Activated CD8-positive, alpha-beta T cell treated with anti-CD3 and anti-CD28 coated beads for 36 hours (primary cell): ENCODE measurements at places on chromosomes 4 and X.

DNA sequence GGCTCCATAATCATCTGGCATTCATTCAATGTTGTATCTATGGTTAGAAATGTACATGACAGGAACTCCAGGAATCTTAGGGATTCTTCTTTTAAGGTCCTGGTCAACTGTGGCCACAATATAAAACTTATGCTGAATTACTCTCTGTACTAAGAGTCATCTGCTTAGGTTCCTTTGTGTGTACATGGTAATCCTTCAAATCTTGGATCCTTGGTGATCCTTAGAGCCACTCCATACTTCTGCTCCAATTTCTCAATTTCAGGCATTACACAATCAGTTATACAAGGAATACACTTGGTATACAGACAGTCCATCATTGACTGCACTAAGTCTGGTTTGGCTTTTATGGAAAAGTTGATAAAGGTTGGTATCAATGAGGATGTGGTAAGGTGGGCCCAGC is 5.8 kb downstream of the SRD5A3 start:
- no peak for DNase-seq

- DNase-seq: no peak
Observed at GRCh38 chr4:1305261-1305711, 15.6 kb downstream of the MAEA start.

DNA sequence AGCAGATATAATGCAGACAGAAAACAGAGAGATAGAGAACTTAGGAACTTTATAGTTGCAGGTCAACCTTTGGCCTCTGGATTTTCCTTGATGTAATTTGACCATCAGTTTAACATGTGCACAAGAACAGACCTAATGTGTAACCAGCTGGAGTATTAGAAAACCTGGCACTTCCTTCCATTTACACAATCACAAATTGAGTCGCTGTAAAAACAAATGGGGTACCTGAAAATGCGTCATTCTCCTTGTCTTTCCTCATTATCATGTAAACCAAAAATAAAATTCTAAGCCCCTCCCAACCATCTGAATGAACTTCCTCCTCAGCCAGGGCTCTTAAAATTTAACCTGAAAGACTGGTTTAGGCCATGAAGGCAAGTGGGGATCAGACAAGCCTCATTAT is 358.4 kb upstream of the MAGEB16 start:
- DNase-seq: no peak

DNA sequence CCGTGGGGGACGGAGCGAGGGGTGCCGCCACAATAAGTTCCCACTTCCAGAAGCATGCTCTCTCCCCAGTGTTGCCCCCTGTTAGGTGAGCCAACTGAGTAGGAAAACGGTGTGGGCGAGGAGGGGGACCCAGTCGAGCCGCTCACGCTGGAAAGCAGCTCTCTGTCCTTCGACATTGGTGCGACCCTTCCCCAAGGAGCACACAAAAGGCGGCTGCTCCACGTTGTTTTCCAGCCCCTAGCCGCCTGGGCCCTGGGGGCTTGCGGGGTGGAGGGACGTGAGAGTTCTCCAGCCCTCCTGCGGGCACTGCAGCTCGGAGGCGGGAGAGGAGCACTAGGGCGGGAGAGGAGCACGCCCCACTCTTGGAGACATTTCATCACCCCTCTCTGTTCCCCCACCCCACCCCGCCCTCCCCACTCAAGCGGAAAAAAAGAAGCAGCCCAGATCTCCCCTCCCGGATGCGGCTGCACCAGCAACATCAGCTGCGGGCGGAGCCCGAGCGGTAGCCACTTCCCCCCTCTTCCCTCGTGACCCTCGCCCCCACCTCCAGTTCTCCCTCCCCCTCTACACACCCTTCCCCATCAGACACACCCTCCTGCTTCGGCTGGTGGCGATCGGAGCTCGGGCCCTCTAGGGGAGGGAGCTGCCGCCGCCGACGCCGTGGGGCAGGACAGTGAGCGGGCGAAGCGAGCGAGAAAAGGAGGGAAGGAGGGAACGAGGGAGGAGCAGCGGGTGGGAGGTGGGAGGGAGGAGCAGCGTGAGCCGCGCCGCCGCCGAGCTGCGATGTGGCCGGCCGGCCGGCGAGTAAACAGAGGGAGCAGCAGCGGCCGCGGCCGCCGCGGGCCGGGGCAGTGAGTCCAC is at the start of gene DOCK11:
Gene DOCK11 (plus strand): TSS at position 755 of the 861 bp plus-strand sequence. CDS start 157 bp downstream, outside the sequence.
- peak; percentile 87 for DNase-seq

DNA sequence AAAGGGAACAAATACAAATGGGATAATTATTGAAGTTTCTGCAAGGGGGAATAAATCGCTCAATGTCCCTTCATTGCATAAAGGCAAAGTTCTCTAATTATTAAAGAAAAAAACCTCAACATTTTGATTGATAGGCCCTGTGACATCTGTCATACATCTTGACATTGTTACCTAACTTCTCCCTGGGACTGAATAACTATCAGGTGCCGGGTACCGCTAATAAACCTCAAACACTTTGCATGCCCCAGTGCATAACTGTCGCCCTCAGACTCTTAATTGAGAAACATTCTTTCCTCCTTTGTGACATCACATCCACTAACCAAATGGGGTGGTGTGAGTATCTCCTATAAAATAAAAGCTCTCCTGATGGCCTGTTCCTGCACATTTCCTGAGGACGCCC is at the start of gene ADAM29:
Gene ADAM29 (plus strand): TSS at position 301 of the 400 bp plus-strand sequence. CDS start 57,168 bp downstream, outside the sequence.
- DNase-seq: no peak

- no peak for DNase-seq
Observed at GRCh38 chr4:153771046-153771445, 11.2 kb upstream of the RNF175 start.

DNA sequence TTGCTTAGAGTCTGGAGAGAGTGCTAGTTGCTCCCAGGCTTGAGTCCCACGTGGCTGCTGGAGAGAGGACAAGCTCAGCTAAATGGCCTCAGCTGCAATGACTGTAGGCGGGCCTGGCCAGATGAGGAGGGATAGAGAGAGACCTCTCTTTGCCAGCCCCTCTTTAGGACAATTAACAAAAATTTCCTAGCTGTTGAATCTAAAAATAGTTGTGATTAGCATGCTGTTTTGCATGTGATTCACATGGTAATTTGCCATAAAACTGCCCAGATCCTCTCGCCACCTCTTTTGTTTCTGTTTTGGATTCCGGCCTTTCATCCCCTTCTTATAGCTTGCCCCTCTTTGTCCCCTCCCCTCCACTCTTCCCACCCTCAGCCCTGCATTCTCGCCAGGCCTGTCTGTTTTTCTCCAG is 28.9 kb upstream of the PRPS1 start:
- DNase-seq: no peak

DNA sequence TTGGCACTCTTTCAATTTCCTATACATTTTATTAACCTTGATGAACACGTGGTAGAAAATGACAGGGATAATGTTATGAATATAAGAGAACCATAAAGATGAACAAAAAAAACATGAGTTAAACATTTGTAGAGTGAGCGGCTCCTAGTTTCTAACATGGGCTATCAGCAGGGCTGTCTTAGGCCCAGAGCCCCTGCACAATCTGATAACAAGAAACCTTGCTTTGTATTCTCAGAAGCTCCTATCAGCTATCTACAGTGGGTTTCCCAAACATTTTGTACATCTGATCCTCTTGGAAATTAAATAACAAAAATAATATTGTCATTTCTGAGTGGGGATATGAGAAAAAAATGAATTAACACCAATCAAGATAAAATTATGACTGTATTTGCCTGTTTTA is 10.6 kb upstream of the RBPJ start:
- no peak for DNase-seq

GRCh38 chrX:120036704-120037103 is 40.8 kb downstream of the RHOXF2B start:
- no peak for DNase-seq

DNA sequence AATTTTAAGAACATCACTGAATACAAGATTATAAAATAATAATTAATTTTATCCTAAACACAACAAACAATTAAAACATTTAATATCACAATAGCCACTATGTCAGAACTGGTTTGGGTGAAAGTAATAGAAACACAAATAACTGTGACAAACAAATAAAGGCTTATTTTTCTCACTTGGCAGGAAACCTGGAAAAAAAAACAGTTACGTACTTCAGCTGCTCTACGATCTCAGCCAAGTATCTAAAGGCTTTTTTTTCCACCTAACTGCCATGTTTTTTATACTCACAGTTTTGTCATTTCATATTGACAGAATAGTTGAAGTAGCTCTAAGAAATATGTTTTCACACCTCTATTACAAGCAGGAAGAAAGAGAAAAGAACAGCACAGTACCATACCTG is 284.8 kb upstream of the INTU start:
- no peak for DNase-seq

DNA sequence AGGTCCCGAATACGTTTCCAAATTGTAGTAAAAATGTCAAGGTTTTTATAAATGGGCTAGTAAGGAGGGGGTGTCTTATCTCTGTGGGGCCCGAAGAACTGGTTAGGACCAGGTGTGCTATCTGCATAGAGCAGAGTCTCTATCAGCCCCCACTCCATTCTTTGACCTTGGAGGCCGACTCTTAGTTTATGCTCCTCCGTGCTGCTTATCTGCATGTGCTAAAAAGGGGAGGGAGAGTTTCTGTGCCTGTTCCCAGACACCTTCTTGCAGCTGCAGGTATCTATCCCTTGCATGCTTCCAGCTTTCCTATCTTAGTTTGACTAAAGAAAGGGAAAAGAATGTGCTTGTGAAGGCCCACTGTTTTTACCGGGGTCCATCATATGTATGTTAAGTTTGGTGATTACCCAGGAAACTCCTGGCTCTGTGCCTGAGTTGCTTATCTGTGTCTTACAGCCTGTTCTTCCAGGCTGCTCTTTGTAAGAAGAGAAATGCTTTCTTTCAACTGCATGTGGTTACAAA is 28.6 kb upstream of the NAF1 start:
- DNase-seq: no peak

GRCh38 chr4:93469560-93469959 is 359.0 kb upstream of the ATOH1 start:
- DNase-seq: no peak
